Left lobe of liver (tissue), 2 donors: ENCODE measurements at places on chromosomes 4 and X. TPM values are rescaled to one million over a fixed set of nuclear protein-coding genes. Genes with fewer than 3 reads are reported as not detected.

DNA sequence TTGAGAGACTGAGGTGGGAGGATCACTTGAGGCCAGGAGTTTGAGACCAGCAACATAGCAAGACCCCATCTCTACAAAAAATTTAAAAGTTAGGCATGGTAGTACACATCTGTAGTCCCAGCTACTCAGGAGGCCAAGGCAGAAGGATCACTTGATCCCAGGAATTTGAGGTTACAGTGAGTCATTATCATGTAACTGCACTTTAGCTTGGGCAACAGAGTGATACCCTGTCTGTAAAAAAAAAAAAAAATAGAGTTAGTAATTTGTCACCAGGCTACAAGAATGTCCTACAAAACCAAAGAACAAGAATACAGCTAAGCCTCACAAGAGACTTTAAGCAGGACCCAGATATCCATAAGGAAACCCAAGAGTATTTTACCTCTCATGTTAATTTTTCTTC is 27.0 kb upstream of the RAB28 start:
- no peak for DNase-seq

- DNase-seq, result no peak
These were observed 110.2 kb upstream of the PRDX4 start for GRCh38 chrX:23557070-23557469.

GATA1 gene
- total RNA-seq, result 0.35 TPM

MAGEA11 gene
- not detected for total RNA-seq

DNA sequence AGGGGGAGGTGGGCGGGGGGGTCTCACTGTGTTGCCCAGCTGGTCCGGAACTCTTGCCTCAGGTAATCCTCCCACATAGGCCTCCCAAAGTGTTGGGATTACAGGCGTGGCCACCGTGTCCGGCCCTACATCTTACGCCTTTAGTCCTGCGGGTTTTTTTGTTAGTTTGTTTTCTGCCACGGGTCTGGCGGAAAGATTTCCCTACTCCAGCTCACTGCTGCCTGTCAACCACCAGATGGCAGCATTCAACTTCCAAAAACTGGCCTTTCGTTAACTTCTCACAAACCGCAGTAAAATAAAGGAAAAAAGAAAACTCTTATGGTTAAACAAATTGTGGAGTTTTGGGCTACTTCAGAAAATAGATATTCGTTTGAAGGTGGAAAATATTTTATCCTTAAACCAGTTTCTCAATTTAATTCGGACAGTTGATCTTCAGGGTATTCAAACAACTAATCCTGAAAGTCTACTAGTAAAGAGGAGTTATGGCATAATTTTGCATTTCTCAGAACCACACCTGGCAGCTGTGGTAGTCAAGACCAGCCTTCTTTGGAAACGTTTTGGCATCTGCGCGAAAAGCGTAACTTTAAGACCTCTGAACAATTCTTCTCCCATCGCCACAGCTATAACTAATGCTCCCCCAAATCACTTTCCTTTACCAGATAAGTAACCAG is 41.1 kb downstream of the LUZP4 start:
- no peak for DNase-seq

DNA sequence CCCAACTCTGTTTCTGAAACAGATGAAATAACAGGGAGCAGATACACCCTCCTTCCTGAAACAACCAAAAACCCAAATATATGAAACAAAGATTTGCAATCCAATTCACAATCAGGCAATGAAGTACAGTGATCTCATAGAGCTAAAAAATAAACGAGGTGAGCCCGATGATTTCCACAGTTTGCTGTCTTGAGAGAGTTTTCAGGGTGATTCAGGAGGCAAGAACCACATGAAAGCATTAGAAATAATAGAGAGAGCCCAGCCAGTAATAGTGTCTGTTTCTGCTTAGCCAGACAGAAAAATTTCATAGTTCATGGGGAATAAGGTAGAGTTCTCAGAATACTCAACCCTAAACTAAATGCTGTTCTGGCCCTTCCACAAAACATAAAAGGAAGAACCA is 296.2 kb downstream of the PDHA2 start:
- DNase-seq, result no peak

ZNF732 gene
- not detected for total RNA-seq

- no peak for DNase-seq
These were observed 116.6 kb downstream of the IRF2 start for GRCh38 chr4:184357772-184358171.

DNA sequence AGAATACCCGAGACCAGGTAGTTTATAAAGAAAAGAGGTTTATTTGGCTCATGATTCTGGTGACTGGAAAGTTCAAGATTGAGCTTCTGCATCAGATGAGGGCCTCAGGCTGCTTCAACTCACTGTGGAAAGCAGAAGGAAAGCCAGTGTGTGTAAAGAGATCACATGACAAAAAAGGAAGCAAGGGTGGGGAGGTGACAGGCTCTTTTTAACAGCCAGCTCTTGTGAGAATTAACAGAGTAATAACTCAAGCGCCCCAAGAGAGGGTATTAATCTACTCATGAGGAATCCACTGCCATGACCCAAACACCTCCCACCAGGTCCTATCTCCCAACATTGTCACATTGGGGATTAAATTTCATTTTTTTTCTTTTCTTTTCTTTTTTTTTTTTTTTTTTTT is 6.3 kb upstream of the YIPF6 start:
- no peak for DNase-seq

DNA sequence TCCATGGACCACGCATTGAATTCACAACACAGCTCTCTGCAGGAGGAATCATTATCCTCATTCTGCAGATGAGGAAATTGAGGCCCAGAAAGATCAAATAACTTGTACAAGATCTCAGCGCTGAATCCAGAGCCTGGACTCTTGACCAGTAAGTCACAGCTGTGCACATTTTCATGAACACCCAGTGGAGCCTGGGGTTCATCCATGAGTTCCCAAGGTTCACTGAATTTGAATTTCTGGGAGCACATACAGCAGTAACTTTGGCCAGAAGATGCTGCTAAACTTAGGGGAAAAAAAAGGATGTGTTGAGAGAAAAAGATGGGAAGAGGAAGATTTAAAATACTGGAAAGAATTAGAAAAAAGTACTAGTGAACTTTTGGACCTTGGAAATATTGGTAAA is 218.7 kb upstream of the PPARGC1A start:
- DNase-seq, result no peak

DNA sequence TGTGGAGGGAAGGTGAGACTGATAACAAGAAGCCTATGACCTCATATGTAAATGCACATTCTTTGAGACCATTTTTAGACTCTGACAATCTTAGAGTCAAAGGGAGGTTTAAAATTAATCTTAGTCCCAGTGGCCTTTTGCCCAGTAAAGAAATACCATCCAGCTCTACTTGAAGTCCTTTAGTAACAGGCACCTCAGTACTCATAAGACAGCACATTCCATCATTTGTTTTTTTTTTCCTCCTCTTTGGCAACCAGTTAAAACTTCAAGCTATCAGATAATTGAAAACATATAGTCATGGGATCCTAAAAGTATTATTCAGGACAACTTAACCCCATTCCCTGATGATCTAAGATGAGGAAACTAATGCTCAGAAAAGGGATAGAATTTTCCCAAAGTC is 4.6 kb downstream of the EDA2R start:
- no peak for DNase-seq

OCRL gene
- total RNA-seq, result 7.5 TPM

NSUN7 gene
- total RNA-seq, result 0.40 TPM

DNA sequence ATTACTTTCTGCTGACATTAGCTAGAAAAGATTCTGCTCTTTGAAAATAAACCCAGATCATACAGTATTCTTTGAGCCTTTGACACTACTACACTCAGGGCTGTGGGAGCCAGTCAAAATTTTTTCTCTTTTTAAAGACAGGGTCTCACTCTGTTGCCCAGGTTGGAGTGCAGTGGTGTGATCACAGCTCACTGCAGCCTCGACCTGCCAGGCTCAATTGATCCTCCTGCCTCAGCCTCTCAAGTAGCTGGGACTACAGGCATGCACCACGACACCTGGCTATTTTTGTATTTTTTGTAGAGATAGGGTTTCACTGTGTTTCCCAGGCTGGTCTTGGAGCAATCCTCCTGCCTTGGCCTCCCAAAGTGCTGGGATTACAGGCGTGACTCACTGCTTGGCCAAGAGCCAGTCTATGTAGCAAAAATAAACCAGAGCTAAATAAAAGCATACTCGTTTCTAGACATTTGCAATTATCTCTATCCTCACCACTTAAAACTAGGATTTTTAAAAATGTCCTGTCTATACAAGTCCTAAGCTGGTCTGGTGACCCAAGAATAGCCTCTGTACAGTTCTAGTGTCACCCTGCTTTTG is 43.2 kb downstream of the AKAP4 start:
- no peak for DNase-seq

SHISA3 gene
- total RNA-seq, result 0.28 TPM

- DNase-seq, result no peak
These were observed 297.8 kb upstream of the FAM241A start for GRCh38 chr4:111847296-111848008.

DNA sequence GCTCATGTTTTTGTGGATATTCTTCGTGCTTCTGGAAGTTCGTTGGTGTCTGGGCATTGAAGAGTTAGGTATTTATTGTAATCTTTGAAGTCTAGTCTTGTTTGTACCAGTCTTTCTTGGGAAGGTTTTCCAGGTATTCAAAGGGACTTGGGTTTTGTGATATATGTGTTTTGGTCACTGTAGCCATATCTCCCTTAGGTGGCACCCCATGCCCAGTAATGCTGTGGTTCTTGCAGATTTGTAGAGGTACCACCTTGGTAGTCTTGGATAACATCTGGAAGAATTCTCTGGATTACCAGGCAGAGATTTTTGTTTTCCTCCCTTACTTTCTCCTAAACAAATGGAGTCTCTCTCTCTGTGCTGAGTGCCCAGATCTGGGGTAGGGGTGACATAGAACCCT is 184.1 kb downstream of the TEX13C start:
- no peak for DNase-seq

- DNase-seq, result no peak
These were observed 848.1 kb upstream of the FRG1 start for GRCh38 chr4:189092581-189092980.

- no peak for DNase-seq
These were observed 609.8 kb upstream of the GALNTL6 start for GRCh38 chr4:171203425-171203824.

- no peak for DNase-seq
These were observed 2.8 kb upstream of the ARHGAP4 start for GRCh38 chrX:153928846-153929245.

DNA sequence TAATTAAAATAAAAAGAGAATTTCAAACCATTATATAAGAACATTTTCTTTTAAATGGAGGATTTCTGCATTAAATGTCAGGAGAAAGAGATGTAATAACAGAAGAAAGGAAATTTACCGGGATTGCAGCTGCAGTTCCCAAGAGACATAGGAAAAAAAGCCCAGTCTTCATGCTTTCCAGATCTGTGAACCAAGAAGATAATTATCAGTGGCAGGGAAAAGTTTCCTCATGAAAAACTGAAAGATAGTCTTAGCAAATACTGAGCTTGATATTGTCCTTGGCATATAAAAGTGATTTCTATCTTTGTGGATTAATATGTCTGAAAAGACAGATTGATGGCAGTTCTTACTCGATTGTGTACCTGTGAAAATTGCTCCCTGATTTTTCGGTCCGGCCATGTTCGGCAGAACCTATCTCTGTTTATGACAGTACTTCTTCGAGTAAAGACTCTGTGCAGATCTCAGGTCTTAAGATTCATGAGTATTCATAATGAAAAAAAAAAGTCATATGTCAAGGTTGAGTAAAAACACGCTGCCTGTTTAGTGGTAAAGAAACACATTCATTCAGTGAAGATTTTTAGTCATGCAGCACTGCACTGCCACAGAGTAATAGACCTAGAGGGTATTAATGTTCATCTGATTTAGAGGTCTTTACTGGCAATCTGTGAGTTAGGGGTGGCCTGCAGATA is 29.6 kb downstream of the SPARCL1 start:
- no peak for DNase-seq

ADAMTS3 gene
- total RNA-seq, result 0.35 TPM

GRCh38 chrX:28273736-28274135 is 292.5 kb upstream of the DCAF8L1 start:
- DNase-seq, result no peak

DNA sequence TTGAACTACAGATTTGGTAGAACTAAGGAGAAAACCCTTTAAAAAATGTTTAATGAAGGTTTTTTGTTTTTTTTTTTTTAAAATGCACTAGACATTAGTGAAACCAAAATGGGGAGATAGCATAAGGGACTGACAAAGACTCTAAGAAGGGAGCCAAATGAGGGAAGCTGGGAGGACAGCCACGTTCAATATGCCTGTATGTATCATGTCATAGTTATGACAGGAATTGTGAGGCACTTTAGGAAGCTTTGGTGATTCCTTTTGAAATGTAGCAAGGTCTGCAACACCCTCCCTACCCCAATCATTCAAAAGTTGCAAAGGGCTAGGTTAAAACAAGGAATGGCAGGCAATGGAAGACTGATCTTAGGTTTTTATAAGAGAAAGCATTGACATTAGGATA is 526.0 kb downstream of the TLL1 start:
- DNase-seq, result no peak

- no peak for DNase-seq
These were observed 11.1 kb downstream of the CNGA2 start for GRCh38 chrX:151745651-151746050.

PFKFB1 gene
- 24.0 TPM for total RNA-seq

GRCh38 chr4:67682266-67682665 is 18.7 kb downstream of the UBA6 start:
- no peak for DNase-seq

- no peak for DNase-seq
These were observed 80.5 kb upstream of the GALNT7 start for GRCh38 chr4:173088144-173088543.

DNA sequence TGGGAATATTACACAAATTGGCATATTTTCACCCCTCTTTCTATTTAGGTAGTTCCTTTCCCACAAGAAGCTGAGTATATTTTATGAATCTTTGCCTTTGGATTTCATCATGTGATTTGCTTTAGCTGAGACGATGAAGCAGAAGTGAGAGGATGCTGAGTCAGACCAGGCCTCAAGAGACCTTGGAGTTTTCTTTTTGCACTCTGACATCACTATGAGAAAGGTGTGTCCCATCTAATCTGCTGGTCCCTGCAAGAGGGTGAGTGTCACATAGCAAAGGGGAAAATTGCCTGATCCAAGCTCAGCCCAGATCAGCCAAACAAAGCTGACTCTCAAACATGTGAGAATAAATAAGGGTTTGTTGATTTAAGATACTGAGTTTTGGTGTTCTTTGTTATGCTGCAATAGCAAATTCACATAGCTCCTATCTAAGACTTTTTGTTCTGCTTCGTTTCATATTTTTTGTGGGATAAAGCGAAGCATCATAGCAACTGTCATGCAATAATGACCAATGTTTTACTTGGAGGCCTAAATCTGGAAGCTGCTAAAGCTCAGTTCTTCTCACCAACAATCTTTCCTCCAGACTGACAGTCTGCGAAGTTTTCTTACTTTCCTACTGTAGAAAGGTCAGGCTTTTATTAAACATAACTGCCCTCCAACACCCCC is 176.9 kb downstream of the PDHA2 start:
- DNase-seq, result no peak

MAGEE2 gene
- not detected for total RNA-seq

CXCL9 gene
- total RNA-seq, result 0.10 TPM

GRCh38 chr4:5798462-5798861 is 87.5 kb downstream of the EVC start:
- no peak for DNase-seq

TEX13B gene
- not detected for total RNA-seq

GRCh38 chr4:138235419-138235952 is 6.7 kb downstream of the SLC7A11 start:
- no peak for DNase-seq
